Mesendoderm (in vitro differentiated cells): ENCODE measurements at places on chromosomes 5 and 9.

- peak; percentile 81 for DNase-seq
Observed at GRCh38 chr9:34190996-34191892, 12.4 kb downstream of the UBAP1 start.

DNA sequence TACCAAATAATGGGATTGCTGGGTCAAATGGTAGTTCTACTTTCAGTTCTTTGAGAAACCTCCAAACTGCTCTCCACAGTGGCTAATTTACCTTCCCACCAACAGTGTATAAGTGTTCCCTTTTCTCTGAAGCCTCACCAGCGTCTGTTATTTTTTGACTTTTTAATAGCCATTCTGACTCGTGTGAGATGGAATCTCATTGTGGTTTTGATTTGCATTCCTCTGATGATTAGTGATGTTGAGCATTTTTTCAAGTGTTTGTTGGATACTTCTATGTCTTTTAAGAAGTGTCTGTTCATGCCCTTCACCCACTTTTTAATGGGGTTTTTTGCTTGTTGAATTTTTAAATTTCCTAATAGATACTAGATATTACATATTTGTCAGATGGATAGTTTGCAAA lies 28.4 kb upstream of the SUSD1 start:
- DNase-seq = no peak

GRCh38 chr5:1292846-1293415 lies 1.9 kb downstream of the TERT start:
- DNase-seq = no peak

- no peak for DNase-seq
Observed at GRCh38 chr9:88923092-88923491, 68.2 kb upstream of the S1PR3 start.

- DNase-seq = no peak
Observed at GRCh38 chr5:91535499-91535898, 152.4 kb upstream of the ARRDC3 start.

GRCh38 chr5:80503641-80504040 lies 15.7 kb downstream of the FAM151B start:
- no peak for DNase-seq

GRCh38 chr5:61280761-61281427 lies 51.2 kb upstream of the ZSWIM6 start:
- DNase-seq = no peak

DNA sequence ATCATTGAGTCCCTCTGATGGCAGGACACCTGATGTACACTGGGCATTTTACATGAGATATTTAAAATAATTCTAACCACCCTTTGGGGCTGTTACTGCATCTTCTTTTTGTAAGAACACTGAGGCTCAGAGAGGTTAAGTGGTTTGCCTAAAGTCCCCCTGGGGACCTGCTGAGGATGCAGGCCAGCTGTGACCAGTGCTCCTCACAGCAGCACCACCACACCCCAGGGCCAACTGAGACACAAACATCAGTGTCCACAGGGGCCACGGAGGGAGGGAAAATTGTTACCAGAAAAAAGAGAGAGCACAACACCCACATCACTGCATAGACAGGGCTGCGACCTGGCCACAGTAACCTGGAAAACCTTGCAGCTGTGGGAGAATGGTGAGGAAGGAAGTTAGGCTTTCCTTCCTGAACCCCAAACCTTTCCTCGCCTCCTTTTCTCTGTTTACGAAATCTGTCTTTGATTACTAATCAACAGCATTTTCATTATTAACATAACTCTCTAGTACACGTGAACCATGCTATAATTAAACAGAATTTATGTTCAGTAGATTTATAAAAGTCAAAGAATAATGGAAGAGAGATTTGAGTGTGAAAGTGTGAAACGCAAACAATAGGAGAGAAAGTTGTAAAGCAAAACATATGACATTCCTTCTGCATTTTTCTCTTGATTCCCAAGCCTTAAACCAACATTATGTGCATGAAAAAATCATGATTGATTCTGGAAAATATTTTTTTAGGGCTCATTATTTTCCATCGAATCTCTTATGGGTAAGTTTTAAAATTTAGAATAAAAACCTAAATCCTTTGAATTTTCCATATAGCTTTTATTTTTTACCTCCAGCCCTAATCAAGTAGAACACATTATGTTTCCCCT lies 228.1 kb upstream of the DAPK1 start:
- no peak for DNase-seq

DNA sequence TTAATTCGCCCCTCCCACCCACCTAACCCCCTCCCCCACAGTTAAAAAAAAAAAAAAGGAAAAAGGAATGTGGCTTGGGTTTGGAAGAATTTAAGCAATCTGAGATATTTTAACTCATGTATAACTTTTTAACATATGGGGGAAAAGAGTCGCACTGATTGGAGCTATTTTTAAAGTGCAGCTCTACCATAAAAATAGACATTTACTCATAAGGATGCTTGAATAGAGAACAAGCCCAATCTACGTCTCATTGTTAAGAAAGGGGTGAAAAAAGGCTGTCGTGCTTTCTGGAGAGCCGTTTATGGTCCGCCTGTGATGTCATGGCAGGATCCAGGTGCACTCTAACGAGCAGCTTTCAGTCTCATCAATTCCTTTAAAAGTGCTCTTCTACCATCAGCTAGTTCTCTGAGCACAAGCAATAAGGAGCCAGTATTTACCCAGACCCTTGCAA lies 142.4 kb downstream of the ELAVL2 start:
- peak; percentile 62 for DNase-seq

- DNase-seq = peak; percentile 26
Observed at GRCh38 chr9:93096131-93096802, at the start of gene CARD19. Gene CARD19, plus strand, starts transcription at chr9:93096217. Its CDS starts 129 bp downstream, at chr9:93096346.

DNA sequence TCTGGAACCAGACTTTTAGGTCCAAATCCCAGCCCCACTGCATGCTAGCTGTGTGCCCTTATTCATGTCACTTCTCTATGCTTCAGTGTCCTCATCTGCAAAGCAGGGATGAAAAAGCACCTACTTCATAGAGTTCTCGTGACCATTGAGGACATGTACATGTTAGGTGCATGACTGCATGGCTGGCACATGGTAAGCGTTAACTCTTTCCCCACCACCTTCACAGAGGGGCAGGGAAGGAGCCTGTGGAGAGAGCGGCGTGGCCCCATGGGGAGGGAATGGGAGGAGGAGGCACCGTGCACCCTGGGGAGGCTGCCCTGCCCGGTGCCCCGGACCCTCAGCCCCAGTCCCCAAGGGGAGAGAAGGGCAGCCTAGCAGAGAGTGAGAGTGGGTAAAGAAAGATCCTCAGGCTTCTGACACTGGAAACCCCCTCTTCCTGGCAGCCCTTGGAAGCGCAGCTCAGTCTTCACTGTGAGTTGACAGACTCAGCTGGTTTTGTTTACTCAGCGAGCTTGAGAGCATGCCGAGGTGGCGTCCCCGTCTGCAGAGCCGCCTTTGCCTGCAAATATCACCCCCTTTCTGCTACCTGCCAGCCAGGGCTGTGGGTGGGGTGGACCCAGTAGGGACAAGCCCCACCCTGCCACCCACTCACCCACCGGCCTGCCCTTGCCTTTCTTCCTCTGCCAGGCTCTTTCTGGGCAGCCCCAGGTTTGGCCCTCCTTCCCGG lies 10.6 kb upstream of the ANGPTL2 start:
- DNase-seq = peak; percentile 73

DNA sequence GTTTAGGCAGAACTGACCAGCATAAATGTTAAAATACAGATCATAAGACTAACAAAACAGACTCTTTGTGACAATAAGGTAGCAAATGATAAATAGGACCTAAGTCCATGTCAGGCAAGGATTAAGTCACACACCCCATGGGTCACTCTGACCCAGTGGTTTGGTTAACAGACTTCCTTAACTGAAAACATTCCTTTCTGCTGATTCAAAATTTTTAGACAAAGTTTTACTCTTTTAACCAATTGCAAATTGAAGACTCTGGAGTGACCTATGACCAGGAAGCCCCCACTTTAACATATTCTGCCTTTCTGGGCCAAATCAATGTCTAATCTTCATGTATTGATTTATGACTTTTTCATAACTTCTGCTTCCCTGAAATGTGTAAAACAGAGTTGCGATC lies 4.9 kb upstream of the NXNL2 start:
- no peak for DNase-seq

DNA sequence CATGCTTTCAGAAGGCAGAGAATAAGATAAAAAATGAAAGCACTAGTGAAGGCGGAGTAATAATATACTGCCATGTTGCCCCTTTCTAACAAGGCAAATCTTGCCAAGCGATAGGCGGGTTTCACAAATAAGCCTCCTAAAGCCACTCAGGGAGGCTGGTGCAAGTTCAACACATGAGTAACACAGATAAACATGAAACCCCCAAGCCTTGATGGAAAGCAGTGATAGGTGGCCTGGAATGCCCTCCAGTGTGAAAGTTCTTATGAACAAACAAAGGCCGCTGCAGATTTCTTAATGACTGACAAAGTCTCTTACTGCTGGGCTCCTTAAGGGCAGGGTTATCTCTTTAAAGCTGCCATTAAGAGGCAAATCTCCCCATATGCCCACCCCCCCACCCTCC lies 154.7 kb downstream of the ZDHHC21 start:
- peak; percentile 87 for DNase-seq
